ENCODE measurements at places on chromosomes 5 and 9.

GRCh38 chr9:128182893-128183588 is 8.3 kb downstream of the CIZ1 start:
- DNase-seq: no peak

GRCh38 chr5:51678330-51678729 is 295.1 kb downstream of the ISL1 start:
- DNase-seq: no peak

- DNase-seq: no peak
Observed at GRCh38 chr5:84028093-84028492, 307.4 kb upstream of the HAPLN1 start.

DNA sequence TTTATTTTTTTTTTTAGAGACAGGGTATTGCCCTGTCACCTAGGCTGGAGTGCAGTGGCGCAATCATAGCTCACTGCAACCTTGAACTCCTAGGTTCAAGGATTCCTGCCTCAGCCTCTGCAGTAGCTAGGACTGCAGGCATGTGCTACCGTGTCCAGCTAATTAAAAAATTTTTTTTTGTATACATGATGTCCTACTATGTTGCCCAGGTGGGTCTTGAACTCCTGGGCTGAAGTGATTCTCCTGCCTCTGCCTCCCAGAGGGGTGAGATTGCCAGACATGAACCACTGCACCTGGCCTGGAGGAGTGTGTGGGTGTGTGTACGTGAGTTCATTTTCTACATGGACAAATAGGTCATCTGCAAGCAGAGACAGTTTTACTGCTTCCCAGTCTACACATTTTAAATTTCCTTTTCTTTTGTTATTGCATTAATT is 33.8 kb downstream of the JMY start:
- DNase-seq: no peak

GRCh38 chr9:121160025-121160424 is 41.6 kb downstream of the RAB14 start:
- no peak for DNase-seq

- DNase-seq: no peak
Observed at GRCh38 chr5:150246835-150247234, 42.7 kb downstream of the CAMK2A start.

- DNase-seq: peak; percentile 59
Observed at GRCh38 chr5:59367791-59368394, 525.6 kb downstream of the PDE4D start.

GRCh38 chr9:29078063-29078666 is 1504.9 kb upstream of the C9orf72 start:
- peak; percentile 53 for DNase-seq

- peak; percentile 8 for DNase-seq
Observed at GRCh38 chr5:147339313-147339712, 104.5 kb downstream of the STK32A start.

DNA sequence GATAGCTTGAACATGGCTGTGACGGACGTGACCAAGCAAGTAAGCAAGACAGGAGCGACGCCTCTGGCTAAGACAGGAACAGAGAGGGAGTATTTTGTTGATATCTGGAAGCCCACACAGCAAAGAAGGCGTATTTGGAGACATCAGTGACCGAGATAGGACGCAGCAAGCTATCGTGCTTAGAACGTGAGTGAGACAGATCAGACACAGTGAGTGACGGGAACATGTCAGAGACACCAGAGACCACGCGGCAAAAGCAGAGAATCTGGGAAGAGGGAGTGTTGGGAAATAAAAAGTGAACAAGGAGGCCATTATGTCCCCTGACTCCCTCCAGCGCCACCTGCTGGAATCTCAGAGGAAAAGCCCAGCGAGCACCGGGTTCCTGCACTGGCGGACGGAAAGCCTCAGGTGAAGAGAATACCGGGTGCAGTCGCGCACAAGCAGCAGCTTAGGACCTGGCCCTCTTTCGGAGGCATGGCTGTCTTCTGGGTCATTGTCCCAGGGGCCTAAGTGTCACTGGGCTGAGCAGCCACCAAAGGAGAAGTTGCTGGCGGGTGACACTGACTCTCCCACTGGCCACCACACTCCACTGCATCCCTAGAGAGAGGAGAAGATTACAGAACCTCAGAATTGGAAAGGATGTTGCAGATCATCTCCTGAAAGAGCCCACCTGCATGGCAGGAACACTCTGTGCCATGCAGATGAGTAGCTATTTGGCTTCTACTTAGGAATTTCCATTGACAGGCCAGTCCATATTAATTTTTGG is 99.1 kb downstream of the FBXO38 start:
- DNase-seq: peak; percentile 19

DNA sequence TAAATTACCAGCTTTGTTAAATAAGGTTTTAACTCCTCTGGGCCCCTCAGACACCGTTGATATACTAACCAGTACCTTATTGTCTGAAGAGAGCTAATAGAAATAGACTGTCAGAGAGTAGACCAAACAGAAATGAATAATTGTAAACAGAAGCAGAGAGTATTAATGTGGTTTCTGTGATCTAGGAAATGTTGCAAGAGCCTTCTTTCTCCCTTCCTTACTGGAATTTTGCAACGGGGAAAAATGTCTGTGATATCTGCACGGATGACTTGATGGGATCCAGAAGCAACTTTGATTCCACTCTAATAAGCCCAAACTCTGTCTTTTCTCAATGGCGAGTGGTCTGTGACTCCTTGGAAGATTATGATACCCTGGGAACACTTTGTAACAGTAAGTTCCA is 5.1 kb downstream of the TYRP1 start:
- DNase-seq: no peak

DNA sequence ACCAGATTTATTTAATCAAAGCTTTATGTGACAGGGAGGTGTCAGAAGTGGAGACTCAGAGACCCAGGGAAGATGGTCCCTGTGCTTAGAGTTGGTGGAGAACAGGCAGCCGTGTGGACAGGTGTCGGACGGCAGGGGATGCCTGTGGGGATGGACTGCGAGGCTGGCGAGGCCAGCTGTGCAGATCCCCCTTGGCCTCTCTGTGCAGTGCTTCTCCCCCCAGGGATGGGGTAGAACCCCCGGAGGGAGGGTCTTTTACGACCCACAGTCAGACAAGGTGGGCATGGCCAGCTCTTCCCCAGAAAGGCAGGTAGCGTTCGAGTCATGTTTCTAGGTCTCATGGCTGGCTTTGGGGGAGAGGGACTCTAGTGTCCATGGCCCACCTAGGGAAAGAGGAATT is 4.7 kb upstream of the SLC2A6 start:
- no peak for DNase-seq

- no peak for DNase-seq
Observed at GRCh38 chr5:116076496-116076895, 8.3 kb upstream of the COMMD10 start.

GRCh38 chr5:1380910-1381309 is 36.0 kb upstream of the CLPTM1L start:
- DNase-seq: no peak

DNA sequence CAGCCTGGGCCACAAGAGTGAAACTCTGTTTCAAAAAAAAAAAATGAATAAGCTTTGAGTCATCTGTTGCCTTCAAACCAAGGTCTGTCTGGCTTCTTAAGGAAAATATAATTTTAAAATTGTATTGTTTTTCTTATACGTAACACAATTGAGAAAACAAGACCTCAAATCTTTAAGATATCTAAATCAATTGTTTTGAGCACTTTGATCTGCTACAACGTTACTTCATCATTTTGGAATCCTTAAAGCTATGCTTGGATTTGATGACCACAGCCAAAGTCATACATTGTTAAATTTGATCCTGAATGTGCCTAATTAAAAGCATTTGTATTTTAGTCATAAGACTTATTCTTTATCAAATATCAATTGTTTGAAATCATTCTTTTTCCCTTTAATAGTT is 37.7 kb upstream of the VCAN start:
- no peak for DNase-seq

DNA sequence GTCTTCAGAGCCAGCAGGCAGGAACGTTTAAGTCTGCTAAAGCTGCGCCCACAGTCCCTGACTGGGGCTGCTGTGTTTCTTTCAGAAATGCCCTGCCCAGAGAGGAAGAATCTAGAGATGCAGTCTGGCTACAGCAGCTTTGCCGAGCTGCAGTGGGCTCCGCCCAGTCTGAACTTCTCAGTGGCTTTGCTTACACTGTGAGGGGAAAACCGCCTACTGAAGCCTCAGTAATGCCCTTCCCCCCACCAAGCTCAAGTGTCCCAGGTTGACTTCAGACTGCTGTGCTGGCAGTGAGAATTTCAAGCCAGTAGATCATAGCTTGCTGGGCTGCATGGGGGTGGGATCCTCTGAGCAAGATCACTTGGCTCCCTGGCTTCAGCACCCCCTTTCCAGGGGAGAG is 78.4 kb downstream of the SREK1 start:
- DNase-seq: no peak

- no peak for DNase-seq
Observed at GRCh38 chr9:21674894-21675293, 127.5 kb upstream of the MTAP start.

DNA sequence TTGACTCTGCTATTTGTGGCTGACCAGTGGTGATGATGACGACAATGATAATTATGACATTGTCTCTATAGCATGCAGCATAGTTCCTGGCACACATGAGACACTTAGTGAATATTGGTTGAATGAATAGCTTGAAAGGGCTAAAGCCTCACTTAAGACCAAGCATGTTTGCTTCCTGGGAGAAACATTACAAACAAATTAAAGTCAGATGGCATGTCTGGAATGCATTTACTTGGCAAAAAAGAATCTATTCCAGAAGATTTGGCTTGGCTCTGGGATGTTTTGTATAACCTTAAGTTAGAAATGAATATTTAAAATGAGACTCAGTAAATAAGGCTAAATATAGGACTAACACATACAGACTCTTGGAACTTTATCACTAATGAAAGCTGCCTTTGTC is 21.6 kb downstream of the GAS1 start:
- no peak for DNase-seq

DNA sequence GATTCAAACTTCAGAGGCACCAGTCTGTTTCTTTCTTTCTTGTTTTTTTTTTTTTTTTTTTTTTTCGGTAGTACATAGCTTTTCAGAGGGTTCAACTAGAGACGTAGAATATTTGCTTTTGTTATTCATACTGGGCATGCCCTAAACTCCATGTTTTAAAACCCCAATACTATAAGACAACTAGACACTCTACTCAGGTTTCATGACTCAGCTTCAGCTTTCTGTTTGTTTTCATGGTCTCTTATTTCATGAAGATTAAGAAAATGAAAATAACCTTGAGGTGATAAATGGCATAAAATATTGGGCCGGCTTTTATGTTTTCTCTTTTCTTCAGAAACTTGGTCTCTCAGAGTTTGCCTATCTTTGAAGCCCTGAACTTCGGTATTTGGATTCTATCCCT is 2126.3 kb upstream of the ACO1 start:
- DNase-seq: no peak

- DNase-seq: peak; percentile 30
Observed at GRCh38 chr5:80656425-80656824, 1.6 kb upstream of the DHFR start.

- no peak for DNase-seq
Observed at GRCh38 chr5:176530393-176530982, 6.7 kb downstream of the RNF44 start.

DNA sequence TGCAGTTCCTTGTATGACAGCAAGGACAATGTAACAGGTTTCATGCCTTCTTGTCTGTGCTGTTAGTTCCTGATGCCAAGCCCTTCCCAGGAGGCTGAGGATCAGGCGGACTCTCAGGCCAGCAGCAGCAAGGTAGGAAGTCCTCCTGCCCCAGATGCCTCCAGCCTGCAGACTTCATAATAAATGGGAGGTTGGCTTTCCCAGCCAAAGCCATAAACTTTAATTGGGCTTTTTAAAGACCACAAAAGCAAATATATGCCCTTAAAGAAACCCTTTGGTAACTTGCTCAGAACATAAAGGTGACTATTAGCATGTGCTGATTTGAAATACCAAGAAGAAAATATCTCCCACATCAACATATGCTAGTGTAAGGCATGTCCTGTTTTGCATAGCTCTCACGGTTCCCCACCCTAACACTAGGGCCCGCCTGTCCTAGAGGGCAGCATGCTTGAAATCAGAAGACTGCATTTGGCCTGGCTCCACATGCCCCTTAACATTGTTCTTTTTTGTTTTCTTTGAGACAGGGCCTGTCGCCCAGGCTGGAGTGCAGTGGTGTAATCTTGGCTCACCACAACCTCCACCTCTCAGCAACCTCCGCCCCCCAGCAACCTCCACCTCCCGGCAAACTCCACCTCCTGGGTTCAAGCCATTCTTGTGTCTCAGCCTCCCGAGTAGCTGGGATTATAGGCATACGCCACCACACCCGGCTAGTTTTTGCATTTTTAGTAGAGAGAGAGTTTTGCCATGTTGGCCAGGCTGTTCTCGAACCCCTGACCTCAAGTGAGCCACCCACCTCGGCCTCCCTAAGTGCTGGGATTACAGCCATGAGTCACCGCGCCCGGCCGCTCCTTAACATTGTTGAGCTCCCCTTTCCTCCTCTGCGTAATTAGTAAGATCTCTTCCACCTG is 44.6 kb upstream of the FCN1 start:
- no peak for DNase-seq

DNA sequence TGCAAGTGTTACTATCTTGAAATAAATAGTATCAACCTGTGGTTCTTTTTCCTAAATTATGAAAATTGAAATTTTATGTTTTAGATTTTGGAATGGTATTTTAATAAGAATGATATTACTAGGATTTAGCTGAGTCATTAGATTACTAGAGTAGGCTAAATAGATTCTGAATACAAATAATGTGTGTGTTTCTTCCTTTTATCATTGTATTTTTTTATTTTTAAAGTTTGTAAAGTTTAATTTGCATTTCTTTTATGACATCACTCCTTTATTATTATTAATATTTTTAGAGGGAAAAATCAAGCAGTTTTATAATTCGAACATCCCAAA is 8.0 kb upstream of the FAM120AOS start:
- no peak for DNase-seq

GRCh38 chr5:31186672-31187267 is 6.7 kb upstream of the CDH6 start:
- peak; percentile 44 for DNase-seq

DNA sequence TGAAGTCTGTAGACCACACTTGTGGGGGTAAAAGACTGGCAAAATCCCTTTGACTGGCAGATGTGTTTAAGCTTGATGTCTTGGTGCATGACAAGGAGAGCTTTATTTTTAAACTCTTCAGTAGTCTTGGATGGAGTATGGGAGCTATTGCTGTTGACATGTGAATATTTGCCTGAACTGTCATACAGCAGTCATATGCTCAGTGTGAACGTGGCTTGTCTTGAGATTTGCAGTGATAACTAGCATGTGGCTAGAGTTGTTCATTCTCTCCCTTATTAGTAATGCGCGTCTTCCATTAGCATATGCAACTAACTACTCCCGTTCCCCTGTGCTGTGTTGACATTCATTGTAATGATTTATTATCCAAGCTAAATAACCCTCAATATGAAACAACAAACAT is 523.6 kb upstream of the WWC1 start:
- DNase-seq: no peak

DNA sequence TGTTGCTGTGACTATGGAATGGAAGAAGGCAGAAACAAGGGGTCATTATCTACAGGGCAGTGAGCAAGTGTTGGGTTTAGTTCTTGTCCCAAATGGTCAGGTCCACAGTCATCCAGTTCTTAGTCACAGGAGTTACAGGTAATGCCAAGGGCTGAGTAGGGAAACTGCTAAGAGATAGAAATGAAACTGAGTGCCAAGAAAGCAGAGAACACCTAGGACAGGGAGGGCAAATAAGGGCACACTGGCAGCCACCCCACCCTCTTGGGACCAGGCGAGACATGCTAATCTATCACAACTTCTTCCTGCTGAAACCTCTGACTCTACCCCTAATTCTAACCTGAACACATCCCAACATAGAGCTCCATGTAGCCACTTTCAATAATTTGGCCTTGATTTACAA is 103.2 kb downstream of the KLF4 start:
- no peak for DNase-seq
